ENCODE measurements at places on chromosomes 1 and 21. TPM values are rescaled to one million over a fixed set of nuclear protein-coding genes. Genes with fewer than 3 reads are reported as not detected.

ICOSLG gene
- 3.2 TPM for total RNA-seq

GRCh38 chr1:207658904-207659485, 14.1 kb downstream of the CR1L start:
- DNase-seq: no peak

DNA sequence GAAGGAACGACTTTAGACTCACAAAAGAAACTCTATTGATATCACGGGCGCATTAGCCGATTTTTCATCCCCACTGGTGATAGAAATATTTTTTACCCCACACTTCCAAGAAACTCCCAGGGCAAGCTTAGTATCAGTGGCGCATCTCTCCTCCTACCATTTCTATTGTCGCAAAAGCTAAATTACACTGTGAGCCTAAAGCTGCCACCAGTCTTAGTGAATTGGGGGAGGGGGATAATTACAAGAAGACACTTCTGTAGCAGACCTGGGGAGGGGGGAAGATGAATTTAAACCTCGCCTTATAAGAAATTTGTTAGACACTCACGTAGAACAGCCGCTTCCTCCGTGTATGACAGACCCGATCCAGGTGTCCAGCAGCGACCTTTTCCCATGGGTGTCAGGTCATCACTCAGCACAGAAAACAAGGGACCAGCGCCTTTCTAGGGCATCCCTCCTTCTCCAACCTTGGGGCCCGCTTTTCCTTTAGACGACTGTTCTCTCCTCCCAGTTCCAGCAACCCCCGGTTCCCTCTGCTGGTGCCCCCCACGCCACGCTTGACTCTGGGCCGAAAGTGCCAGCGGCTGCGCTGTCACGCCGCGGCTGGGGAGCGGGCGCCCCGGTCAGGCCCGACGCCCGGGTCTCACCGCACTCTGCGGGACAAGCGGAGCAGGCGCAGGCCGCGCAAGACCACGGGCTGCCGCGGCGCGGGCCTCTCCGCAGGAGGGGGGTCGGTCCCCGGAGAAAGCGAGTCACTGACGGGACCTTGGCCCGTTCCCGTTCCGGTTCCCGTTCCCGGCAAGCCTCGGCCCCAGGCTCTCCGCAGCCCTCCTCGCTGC, 821 bp downstream of the PHC2 start:
- DNase-seq: peak; percentile 32

- no peak for DNase-seq
Observed at GRCh38 chr1:27589441-27589840, 14.5 kb downstream of the AHDC1 start.

GRCh38 chr1:107116306-107116790, 24.5 kb upstream of the NTNG1 start:
- DNase-seq: no peak

- no peak for DNase-seq
Observed at GRCh38 chr1:31730336-31731048, 26.7 kb upstream of the COL16A1 start.

CHD1L gene
- 40.7 TPM for total RNA-seq

GRCh38 chr1:226129230-226129629, 57.3 kb downstream of the ACBD3 start:
- no peak for DNase-seq

- no peak for DNase-seq
Observed at GRCh38 chr1:61000327-61000726, 82.0 kb upstream of the NFIA start.

DNA sequence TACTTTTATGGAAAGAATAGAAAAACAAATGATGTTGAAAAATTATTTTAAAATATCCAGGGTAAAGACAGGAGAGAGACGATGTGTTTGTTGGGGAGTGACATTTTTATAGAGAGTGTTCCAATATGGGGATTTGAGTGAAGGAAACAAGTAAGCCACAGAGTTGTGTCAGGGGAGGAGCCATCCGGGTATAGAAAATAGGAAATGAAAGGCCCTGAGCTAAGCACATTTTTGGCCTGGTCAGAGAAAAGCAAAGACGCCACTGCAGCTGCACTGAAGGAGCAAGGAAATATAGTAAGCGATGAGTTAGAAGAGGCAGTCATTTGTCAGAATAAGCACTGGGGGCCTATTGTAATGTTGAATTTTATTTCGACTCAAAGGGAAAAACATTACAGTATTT, 107.3 kb upstream of the ADGRL4 start:
- no peak for DNase-seq

- no peak for DNase-seq
Observed at GRCh38 chr1:167161242-167161641, 59.4 kb upstream of the POU2F1 start.

DNA sequence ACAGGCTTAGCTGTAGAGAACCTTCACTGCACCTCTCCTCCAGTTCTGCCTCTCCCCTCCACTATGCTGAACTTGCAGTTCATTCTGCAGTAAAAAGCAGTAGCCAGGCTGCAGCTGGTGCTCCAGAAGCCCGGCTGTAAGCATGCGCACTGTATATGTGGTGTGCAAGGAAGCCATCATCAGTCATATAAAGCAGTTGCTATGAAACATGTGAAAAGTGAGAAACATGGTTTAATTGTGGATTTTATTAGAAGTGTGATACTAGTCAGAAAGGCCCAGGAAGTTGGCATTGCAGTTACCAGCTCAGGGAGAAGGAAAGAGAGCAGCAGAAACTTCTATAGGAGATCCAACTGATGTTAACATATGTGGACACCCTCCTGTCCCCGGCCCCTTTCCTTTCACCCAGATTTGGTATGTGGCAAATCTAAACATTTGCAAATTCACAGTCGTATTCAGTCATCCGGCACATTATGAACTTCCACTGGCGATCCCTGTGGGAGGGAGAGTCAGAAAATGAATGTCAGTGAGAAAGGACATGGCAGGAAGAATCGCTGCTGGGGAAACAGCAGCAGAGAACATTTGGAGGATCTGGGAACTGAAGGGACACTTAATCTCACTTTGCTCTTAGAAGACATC, 32.8 kb downstream of the DPT start:
- DNase-seq: no peak

DNA sequence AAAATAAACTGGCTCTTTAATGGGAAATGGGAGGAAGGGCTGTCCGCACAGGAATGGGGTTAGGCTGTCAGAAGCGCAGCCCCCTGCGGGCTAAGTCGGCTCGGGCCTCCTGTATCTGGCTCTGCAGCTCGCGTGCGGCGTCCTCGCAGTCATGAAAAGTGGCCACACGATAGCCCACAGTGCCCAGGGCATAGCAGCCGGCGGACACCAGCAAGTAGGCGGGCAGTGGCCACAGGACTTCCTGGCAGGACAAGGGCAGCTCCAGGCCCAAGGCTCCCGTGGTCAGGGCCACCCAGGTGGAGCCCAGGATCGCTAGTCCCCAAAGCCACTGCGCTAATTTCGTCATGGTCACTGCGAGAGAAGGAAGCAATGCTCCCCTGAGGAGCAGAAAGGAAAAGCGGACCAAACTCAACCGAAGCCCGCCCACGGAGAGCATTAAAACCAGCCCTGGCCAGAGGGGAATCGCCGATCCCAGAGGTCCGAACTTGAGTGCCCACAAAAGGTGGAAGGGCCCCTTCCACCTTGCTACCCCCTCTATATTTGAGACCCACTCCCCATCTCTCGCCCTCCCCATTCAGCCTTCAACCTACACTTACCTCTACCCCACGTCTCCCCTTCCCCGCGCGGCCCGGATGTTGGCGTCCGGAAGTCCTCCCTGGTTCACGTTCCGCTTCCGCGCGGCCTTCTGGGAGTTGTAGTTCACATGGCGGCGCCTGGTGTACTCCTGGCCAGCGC, at the start of gene DPM3:
Gene DPM3 (minus strand): TSS at position 637 of the 735 bp plus-strand sequence. CDS start 291 bp downstream, at position 346.
- DNase-seq: peak; percentile 93

- DNase-seq: no peak
Observed at GRCh38 chr21:14557413-14557812, 11.3 kb upstream of the SAMSN1 start.

- DNase-seq: no peak
Observed at GRCh38 chr1:164562061-164562460, 3.1 kb downstream of the PBX1 start.

- DNase-seq: no peak
Observed at GRCh38 chr1:226181996-226182714, 4.4 kb downstream of the ACBD3 start.

IGSF21 gene
- total RNA-seq: not detected

DNA sequence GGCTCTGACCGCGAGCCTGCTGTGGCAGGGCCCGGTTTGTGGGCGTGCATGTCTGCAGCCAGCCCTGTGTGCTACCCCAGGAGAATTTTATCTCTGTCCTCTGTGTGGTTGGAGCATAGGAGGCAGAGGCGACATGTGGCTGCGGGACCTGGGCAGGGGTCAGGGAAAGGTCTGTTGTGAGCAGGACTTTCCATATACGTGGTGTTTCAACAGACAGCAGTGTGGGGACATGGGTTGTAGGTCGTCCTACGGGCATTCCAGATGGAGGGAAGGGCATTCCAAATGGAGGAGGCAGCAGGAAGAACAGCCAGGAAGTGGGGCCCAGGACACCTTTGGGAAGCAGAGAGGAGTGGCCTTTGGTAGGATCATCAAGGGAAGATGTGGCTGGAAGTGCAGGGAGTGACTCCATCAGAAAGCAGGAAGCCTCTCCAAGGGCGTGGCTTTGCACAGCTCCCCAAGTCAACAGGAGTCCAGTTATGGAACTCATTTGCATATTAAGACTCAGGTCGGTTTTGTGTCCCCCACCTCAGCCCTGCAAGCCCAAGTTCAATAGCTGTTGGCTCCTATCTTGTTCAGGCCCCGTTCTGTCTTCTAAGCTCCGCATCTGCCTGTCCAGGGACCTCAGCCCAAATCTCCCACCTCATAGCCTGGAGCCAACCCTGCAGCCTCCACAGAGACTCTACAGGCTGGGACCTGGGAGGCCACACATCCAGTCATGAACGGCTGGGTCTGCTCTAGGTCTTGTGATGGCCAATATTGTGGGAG, 309.1 kb downstream of the MATN1 start:
- no peak for DNase-seq

DNA sequence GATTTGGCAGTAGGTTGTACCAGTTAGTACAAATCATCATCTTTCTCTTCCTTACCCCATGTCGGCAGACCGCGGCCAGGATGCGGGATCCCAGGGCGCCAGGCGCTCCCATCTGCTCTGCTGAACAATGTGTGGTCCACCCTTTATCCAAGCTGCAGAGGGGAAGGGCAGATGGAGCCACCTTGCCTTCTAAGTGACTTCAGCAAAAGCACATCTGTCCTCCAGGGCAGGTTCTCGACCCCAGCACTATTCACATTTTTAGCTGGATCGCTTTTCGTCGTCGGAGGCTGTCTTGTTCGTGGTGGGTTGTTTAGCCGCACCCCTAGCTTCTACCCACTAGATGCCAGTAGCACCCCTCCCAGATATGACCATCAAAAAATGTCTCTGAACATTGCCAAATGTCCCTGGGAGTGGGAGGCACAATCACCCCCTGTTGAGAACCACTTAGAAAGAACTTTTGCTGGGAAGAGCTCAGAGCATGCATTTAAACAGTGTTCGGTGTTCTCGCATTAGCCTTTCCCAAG, 58.1 kb upstream of the SIM2 start:
- DNase-seq: no peak

GRCh38 chr1:201791051-201791778, 37.7 kb upstream of the IPO9 start:
- DNase-seq: no peak

DNA sequence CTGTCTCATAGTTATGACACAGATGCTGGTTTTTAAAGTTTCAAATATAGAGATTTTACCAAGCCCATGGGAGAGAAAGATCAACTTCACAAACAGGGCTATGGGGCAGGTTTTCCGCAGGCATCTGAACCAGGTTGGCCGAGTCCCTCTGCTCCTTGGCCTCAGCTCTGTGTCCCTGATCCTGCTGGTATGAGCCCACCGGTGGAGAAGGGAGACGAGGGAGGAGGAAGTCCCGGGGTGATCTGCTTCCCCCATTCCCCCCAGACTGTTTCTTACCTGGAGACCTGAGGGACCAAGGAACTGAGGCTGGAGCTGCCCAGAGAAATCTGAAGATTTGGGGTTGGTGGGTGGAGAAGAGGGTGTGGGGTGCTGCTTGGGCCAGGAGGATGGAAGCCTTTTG, 28.9 kb upstream of the BTG2 start:
- no peak for DNase-seq

DNA sequence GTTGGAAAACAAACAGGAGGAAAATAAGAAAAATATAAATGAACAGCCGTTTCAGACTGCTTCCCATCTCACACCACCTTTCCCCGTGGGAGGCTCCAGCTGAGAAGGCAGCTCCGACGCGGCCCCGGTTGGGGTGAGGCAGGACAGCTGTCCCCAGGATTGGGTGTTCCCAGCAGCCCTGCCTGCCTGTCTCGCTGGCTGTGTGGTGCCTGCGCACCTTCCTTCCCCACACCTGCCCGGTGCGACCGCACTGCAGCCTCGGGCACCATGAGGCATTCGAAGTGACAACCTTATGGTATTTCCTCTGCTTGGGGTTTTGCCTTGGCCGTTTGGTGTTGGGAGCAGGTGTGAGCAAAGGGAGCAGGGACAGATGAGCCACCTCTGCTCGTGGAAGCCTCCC, 161.6 kb downstream of the PRDM16 start:
- no peak for DNase-seq

GRCh38 chr1:53380296-53380695, 52.4 kb upstream of the LRP8 start:
- DNase-seq: no peak

HLX gene
- total RNA-seq: 0.55 TPM

DNA sequence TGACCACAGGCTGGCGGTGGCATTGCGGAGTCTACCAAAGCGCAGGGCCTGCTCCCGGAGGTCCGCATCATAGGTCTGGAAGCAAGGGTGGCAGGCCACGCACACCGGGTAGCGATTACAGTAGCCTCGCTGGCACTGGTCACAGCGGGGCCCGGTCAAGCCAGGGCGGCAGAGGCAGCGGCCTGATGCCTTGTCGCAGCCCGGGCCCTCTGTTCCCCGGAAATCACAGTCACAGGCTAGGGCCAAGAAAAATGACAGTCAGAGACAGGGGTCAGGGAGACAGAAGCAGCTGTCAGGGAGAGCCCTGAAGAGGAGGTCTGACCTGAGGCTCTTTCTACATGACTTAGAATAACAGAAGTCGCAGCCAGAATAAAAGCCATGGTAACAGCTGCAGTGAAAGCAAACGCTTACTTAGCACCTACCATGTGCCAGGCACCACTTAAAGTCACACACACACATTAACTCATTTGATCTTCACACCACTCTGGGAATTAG, 26.4 kb downstream of the LAMB3 start:
- no peak for DNase-seq

DNA sequence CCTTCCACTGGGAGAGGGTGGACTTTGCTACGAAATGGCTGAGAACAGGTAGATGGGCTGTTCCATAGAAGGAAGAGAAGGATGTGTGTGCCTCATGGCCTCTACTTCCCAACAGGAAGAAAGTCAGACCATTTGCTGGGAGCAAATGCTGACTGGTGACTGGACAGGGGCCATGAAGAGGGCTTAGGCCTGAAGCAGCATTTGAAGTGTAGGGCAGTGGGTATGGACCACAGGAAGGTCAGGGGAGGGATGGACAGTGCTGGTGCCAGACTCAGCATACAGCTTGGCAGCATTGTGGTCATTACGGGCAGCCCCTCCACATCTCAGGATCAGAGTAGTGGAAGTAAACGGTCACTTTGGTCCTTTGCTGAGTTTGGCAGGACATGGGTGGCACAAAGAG, 275.7 kb downstream of the MATN1 start:
- DNase-seq: no peak

KCNJ9 gene
- total RNA-seq: 0.05 TPM

- DNase-seq: no peak
Observed at GRCh38 chr21:22703521-22703920, 1705.3 kb downstream of the NCAM2 start.

GRCh38 chr1:201828217-201828819, 639 bp upstream of the IPO9 start:
- DNase-seq: no peak

HES3 gene
- not detected for total RNA-seq

Measured in activated T-cell treated with anti-CD3 and anti-CD28 coated beads, Interleukin-2, amount 50 U/mL, for 72 hours (primary cell).